ENCODE measurements at places on chromosomes 2 and 18.

DNA sequence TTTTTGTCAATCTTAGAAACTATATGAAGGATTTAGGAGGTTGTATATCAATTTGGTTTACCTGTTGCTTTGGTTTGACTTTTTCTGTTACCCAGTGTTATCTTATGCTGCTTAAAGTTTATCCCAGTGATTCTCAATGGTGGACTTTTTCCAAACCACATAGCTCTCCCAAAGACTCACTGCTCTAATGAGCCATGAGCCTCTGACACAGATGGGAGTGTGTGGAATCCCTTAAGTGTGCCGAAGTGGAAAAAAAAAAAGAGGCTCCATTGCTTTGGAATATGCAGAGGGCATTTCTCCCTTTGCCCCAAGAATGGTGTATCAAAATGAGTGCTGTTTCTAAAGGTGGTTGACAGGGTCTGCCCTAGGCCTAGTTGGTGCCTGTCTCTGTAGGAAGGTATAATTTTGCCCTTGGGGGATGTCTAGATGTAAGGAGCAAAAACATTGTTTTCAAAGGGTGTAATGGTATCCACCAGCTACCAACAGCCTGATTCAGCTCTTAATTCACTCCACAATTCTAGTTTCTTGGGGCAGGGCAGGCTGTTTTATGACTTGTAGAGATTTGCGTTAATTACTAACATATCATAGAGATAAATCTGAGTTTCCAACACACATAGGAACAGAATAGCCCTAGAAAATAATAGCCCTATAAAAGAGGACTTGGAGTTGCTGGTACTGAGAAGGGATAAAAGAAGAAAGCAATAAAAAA lies 64.3 kb upstream of the CYP26B1 start:
- DNase-seq = no peak

DNA sequence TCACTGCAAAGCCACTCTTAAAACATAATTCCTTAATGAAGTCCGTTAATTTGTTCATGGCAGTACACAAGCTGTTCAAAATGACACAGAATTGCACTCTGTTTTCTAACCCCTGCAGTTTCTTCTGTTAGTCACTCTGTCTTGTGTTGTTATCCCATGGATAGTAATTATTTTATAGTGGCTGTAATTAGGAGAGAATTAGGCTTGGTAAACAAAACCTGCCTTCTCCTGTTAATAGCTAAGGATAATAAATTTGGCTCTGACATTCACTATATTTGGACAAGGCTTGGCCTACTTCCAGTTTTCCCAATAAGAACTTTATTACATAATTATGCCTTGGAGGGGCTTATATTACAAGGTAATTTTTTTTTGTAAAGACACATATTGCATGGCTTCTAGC lies 330.3 kb upstream of the FIGN start:
- no peak for DNase-seq

DNA sequence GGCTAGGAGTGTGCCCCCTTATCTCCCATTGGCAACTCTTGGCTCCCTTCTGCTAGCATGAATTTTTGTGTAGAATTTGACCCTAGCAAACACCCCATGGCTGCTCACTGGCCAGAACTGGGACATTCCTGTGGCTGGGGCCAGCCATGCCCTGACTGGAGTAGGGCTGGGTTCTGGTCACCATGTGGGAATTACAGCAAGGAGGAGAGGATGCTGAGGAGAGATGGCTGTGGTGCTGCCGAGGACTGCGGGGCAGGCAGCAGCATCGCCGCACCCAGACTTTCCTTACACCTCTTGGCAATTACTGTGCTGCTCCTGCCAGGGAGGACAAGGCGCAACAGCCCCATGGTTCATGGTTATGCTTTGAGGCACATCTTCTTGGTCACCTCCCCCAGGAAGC lies 12.7 kb downstream of the KCNF1 start:
- DNase-seq = no peak

- DNase-seq = no peak
Observed at GRCh38 chr2:235555371-235555770, 61.5 kb downstream of the AGAP1 start.

DNA sequence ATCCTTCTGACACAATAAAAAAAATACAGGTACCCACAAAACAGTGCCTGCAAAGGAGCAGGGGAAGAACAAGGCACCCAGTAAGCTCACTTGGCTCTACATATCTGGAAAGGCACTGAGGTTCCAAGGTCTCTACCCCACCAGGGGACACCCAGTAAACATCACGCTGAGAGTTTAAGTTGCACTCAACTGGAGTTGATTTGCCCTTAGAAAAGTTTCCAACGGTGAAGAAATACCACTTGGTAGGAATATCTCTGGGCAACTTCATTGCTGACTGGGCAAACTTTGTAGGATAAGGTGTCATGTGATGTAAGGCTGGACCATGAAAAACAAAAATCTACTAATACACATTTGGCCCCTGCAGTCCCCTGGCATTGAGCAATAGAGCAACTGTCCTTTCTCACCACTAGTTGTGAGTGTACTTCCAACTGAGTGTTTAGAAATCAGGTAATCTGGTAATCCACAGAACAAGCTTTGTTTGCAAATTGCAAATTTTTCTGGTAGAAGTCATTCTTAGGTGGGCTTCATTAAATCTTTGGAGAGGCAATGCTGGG lies 14.2 kb downstream of the ST8SIA3 start:
- DNase-seq = no peak

- no peak for DNase-seq
Observed at GRCh38 chr2:223046470-223047040, 5.4 kb upstream of the KCNE4 start.

GRCh38 chr2:41965173-41965908 lies 82.5 kb upstream of the PKDCC start:
- no peak for DNase-seq

DNA sequence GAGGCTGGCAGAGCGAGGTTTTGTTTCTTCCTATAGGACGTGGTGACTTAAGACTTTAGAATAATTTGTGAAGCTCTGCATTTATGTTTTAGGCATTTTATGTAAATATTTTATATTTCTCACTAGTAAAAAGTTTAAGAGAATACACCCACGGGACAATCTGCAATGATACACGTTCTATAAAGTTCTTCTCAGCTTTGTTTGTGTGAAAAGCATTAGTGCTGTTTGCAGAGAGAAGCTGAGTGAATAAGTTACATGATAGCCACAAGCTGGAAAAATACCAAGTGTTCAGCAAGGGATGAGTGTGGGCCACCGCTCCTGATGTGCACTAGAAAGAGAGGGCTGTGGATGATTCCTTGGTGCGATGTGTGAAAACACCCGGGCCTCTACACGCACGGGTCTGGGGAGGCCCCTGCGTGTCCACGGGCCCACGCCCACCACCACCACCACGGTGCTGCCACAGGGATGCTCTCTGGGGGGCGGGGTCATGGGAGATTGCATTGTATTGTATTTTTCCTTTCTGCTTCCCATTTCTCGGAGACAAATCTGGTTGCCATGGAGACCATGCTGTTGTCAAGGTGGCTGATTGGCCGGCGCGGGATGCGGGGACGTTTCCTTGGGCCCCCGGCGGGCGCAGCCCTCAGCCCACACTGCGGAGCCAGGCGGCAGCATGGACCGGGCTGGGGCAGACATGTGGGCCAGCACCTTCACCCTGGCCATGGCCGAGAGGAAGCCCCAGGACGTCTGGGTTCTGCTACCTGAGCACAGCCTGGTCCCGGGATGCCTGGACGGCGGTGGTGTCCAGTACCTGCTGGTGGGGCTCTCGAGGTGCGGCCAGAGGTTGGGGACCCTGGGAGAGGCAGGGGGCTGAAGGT lies at the start of gene RTP5:
RTP5 (plus strand) TSS at position 643 of the 875 bp plus-strand sequence; CDS start at position 671, 28 bp downstream.
- DNase-seq = no peak

DNA sequence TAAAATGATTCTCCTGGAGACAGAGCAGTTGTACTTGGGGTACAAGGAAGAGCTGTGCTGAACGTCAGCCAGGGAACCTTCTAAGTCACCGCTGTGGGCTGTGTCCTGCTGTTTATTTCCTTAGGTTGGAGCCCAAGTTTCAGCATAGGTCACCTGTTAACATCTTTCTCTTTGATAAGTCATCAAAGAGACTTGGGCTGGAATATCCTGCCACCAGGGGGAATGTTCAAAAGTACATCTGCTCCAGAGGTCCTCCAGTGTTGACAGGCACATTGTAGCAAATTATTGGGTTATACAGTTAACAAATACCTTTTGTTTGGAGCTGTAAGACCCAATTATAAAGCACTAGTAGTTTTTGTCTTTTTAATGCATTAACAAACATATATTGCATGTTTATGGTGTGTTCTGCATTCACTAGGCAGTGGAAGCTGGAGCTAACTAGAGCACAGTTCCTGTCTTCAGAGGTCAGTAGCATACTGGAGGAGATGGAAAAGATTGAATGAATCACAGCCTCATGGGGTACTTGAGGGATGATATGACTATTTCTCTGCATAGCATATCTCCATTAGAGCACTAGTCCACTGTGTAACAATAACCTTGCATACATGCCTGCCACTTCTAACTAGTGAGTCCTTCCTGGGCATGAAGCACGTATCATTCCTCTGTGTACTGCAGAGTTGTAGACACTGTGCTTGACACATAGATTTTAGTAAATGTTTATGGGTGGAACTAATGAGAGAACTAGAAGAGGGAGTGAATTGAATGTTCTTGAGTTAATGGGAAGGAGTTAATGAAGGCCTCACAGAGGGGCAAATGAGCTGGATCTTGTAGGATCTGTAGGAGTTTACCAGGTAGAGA lies 182.1 kb downstream of the AGAP1 start:
- DNase-seq = peak; percentile 29

GRCh38 chr18:22650247-22650646 lies 232.5 kb upstream of the CTAGE1 start:
- no peak for DNase-seq

- DNase-seq = no peak
Observed at GRCh38 chr18:43847164-43848091, 570.1 kb upstream of the SYT4 start.

DNA sequence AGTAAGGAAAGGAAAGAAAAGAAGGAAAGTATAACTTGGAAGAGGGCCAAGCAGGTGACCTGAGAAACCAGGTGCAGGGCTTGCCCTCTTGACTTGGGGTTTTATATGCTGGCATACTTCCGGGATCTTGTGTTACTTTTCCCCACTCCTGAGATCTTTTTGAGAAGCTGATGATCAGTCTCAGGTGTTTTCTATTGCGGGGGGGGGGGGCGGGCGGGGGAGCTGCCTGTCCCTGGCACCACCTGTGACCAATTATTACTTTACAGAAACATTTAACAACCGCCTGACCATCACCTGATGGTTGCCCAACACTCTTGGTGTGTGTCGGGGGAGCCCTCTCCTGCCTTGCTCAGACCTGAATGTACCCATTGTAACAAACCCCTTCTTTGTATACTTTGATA lies 6.9 kb upstream of the CASP10 start:
- DNase-seq = peak; percentile 21

- peak; percentile 98 for DNase-seq
Observed at GRCh38 chr2:238864207-238865014, 16.5 kb downstream of the TWIST2 start.

- no peak for DNase-seq
Observed at GRCh38 chr2:201978986-201979385, 54.7 kb upstream of the FZD7 start.

DNA sequence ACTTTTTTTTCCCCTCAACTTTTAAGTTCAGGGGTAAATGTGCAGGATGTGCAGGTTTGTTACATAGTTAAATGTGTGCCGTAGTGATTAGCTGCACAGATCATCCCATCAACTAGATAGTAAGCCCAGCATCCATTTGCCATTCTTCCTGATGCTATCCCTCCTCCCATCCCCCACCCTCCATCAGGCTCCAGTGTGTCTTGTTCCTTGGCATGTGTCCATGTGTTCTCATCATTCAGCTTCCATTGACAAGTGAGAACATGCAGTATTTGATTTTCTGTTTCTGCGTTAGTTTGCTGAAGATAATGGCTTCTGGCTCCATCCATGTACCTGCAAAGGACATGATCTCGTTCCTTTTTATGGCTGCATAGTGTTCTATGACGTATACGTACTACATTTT lies 47.2 kb upstream of the STON1 start:
- DNase-seq = no peak

- no peak for DNase-seq
Observed at GRCh38 chr2:61995515-61995914, 90.0 kb downstream of the COMMD1 start.
